ENCODE measurements at places on chromosomes 11 and 22.

- peak; percentile 74 for DNase-seq
Measured at GRCh38 chr11:19511413-19512183, 201.0 kb upstream of the NAV2 start.

DNA sequence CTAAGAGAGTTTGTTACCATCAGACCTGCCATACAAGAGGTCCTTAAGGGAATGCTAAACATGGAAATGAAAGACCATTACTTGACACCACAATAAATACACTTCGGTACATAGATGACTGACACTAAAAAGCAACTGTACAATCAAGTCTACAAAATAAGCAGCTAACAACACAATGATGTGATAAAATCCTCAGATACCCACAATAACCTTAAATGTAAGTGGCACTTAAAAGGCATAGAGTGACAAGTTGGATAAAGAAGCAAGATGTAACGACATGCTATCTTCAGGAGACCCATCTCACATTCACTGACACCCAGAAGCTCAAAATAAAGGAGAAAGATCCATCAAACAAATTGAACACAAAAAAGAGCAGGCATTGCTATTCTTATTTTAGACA, 107.6 kb downstream of the LRRC4C start:
- DNase-seq: no peak

- no peak for DNase-seq
Measured at GRCh38 chr22:41891407-41891806, 23.5 kb downstream of the SHISA8 start.

DNA sequence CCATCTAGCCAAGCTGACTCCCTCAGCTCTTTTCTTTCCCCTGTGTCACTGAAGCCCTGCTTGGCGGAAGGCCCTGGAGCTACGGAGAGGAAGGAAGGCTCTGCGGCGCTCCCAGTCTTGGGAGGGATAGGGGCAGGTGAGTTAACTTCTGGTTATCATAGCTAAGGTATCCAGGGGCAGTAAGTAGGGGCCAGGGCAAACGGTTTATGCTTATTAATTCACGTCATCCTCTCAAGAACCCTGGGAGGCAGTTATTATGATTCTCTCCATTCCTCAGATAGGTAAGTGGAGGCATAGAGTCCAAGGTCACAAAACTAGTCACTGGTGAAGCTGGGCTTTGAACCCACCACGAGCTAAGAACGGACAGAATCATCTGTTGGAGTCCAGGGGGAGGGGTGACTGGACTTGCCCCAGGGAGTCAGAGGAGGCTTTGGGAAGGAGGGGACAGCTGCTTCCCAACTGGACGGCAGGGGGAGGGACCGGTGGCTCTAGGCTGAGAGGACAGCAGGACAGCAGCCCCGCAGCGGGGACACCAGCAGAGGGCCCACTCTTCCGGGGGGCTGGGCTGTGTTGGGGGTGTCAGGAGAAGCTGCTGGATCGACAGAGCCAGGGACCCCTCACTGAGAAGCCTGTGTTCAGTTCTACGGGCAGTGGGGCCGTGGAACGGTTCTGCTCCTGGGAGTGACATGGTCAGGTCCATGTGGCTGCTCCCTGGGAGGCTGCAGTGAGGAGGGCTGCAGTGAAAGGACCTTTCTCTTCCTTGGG, 3.5 kb downstream of the BAIAP2L2 start:
- DNase-seq: no peak

DNA sequence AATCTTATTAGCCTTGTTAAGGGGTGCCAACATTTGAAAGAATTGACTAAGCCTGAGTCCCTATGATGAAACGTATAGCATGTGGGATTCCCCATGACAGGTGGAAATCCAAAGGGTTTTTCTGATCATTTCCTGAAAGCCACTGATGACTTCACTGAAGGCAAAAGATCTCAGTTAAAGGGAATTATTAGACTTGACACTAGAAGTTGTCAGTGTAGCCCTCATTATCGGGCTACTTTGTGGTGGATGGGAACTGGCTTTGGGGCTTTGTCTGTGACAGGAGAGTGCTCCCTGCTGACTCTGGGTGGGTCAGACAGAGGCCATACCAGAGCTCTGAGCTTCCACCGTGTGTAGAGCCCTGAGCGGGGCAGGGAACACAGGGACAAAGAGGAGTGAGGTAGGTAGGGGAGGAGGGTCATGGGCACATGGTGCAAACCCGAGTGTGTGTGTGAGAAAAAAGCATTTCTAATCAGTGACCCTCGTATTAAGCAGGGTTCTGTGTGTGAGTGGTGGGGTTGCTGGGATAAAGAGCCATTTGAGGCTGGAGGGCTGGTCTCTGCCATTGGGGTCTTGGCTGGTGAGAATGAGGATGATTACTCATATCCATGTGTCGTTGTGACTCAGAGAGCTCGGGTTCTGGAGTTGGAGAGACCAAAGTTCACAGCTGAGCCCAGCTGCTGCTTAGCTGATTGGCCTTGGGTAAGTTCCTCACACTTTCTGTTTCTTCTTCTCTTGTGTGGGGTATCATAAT, 101.1 kb downstream of the GRIK4 start:
- no peak for DNase-seq

- DNase-seq: no peak
Measured at GRCh38 chr22:17699696-17700340, 61.3 kb downstream of the BCL2L13 start.

GRCh38 chr11:13008061-13008435, 1.1 kb upstream of the RASSF10 start:
- no peak for DNase-seq

DNA sequence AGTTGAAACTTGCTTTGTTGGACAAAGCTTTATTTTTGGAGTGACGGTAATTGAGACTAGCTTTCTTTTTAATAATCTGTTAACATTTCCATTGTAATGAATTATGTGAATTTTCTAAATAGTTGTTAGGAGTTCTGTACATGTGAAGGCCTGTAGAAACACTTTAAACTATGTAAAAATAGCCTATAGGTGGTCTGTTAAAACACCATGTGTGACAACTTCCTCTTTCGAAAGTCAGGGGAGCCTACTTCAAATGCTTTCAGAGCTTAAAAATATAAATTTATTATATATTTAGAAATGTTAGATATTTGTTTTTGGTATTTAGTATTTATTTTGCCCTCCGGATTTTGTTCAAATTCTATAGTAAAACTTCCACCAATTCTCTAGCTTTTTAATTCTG, 28.7 kb downstream of the DDIAS start:
- DNase-seq: no peak

- DNase-seq: no peak
Measured at GRCh38 chr11:69320326-69320725, 26.4 kb downstream of the MYEOV start.

Measured in NCI-H1105 treated with DMSO at 0.1 percent for 48 hours (cell line).